ENCODE measurements at places on chromosomes 4 and X. TPM values are rescaled to one million over a fixed set of nuclear protein-coding genes. Genes with fewer than 3 reads are reported as not detected.

Gene MSMO1
- total RNA-seq, result 87.1 TPM

Gene GRIA3
- 2.8 TPM for total RNA-seq

Gene EPHA5
- total RNA-seq, result not detected

DNA sequence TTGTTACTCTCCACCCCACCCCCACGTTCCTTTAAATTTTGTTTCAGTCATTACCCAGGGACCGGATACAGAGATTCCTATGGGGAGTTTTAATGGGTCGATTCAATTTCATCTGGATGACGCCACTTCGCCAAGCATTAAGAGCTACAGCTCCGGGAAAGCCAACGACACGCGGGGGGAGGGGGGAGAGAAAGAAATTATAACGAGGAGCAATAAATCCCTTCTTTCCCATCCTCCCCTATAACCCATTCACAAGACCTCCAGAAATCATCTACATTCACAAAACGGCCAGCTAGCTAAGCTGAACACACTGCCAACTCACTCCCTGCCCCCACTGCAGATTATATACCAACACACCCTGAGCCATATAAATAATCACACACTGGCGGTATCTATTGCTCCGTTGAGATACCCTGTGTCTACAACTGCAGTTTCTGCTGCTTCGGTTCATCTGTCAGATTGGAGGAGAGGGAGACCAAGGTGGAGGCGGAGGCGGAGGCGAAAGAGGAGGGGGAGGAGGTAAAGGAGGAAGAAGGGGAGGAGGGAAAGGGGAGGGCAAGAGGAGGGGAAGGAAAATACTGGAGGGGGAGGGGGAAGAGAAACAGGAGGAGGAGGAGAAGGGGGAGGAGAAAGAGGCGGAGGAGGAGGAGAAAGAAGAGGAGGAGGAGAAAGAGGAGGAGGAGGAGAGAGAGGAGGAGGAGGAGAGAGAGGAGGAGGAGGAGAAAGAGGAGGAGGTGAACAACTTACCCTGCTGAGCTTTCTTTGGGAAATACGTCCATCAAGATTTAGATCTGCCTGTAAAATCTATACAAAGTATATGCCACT is 113.9 kb upstream of the VAMP7 start:
- DNase-seq, result no peak
- H3K4me3 ChIP-seq, result peak overlapping the region; percentile 83
- H3K27ac ChIP-seq, result peak overlapping the region; percentile 56
- H3K27me3 ChIP-seq, result no peaks in the 10 kb centered on the region

- no peak overlapping the region for H3K4me3 ChIP-seq
- H3K27ac ChIP-seq, result no peak overlapping the region
- H3K36me3 ChIP-seq, result peaks cover 1% of the 10 kb centered on the region
- H3K27me3 ChIP-seq, result no peaks in the 10 kb centered on the region
- no peaks in the 10 kb centered on the region for H3K4me1 ChIP-seq
- DNase-seq, result no peak
Measured at GRCh38 chr4:8373270-8373972, 67.1 kb downstream of the ACOX3 start.

DNA sequence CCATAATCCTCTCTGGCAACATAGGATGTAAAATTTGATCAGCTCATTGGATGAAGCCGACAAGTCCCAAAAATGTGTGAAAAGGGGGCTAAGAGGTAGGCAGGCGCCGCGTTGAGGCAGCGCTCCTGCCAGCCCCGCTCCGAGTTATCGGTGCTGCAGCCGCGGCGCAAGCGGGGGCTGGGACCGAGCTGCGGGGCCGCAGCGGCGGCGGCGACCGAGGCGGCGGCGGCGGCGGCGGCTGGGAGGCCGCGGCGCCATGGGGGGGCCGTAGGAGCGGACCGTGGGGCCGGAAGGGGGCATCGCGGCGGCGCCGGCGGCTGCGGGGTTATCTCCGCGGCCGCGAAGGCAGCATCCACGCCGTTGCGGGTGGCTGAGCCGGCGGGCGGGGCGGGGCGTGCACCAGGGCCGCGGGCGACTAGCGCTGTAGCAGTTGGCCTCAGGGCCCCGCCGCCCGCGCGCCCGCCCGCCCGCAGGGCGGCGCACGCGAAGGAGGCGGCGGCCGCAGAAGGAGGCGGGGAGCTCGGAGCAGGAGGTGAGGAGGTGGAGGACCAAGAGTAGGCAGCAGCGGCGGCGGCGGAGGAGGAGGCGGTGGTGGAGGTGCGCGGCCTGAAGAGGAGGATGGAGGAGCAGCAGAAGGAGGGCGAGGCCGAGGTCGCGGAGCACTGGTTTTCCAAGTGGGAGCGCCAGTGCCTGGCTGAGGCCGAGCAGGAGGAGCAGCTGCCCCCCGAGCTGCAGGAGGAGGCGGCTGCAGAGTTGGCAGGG is 126.0 kb upstream of the CXorf66 start:
- DNase-seq, result peak; percentile 42
- H3K4me3 ChIP-seq, result peak overlapping the region; percentile 73
- no peaks in the 10 kb centered on the region for H3K36me3 ChIP-seq
- H3K27ac ChIP-seq, result no peak overlapping the region

- H3K36me3 ChIP-seq, result peaks cover 5% of the 10 kb centered on the region
- H3K27ac ChIP-seq, result peak overlapping the region; percentile 91
- DNase-seq, result no peak
- no peaks in the 10 kb centered on the region for H3K27me3 ChIP-seq
Measured at GRCh38 chr4:186685767-186686183, 37.9 kb downstream of the FAT1 start.

Data from progenitor cell of endocrine pancreas (in vitro differentiated cells).